Activated CD4-positive, alpha-beta T cell treated with anti-CD3 and anti-CD28 coated beads for 24 hours (primary cell): ENCODE measurements at places on chromosomes 5 and 9.

DNA sequence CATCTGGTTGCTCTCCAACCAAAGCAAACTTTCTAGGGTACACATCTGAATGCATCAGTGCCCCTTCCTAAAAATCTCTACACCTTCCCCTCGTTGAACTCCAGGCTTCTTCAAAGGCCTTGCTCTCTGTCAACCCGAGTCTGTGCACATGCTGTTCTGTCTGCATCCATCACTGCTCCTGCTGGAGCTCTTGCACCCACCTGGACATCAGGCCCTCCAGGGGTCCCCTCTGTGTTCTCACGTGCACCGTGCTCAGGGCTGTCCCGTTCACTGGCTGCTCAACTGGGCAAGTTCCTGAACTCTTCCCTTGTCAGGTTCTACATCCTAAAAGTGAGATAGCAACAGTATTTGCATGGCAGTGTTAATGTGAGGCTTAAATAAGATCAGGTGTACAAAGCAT is 62.7 kb upstream of the ANGPTL2 start:
- DNase-seq, result no peak

DNA sequence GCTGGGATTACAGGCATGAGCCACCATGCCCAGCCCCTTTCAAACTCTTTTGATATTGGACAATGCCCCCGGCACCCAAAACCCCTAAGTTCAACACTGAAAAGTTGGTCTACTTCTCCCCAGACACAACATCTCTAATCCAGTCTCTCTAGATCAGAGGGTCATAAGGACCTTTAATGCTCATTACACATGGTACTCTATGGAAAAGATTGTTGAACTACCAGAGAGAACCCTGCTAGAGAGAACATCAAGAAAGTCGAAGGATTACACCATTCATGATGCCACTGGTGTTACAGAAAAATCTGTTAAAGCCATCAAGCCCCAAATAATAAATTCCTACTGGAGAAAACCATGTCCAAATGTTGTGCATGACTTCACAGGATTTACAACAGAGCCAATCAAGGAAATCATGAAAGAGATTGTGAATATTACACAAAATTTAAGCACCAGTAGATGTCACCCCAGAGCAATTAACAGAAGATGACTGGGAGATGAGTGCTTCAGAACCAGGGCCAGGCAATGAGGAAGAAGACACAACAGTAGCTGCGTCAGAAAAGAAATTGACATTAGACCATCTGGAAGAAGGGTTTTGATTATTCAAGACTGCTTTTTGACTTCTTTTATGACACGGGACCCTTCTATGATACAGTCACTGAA is 28.3 kb upstream of the NIPAL4 start:
- DNase-seq, result no peak

DNA sequence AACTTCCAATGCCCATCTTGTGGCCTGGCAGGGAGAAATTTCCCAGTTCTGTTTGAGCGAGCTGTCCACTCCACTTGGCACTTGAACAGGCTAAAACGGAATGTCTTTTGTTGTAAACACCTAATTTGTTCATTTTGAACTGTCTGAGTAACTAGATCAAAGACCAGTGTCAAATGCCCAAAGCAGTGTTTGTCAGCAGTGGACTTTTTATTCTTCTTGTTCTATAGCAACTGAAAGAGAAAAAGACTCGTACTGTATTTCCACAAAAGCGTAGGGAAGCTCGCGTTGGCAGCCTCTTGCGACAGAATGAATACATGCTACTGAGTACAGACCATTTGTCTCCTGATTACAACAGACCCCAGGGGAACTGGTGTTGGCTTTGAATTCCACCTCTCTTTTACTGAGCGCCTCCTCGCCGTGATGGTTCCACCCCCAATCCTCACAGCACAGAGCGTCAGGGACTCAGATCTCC is 601.8 kb upstream of the ZNF608 start:
- DNase-seq, result no peak

GRCh38 chr5:132257131-132258101 is at the start of gene PDLIM4:
PDLIM4 (plus strand) TSS chr5:132257696; CDS start chr5:132257735, 39 bp downstream.
- no peak for DNase-seq

GRCh38 chr9:13896922-13897835 is 416.8 kb downstream of the NFIB start:
- DNase-seq, result no peak

DNA sequence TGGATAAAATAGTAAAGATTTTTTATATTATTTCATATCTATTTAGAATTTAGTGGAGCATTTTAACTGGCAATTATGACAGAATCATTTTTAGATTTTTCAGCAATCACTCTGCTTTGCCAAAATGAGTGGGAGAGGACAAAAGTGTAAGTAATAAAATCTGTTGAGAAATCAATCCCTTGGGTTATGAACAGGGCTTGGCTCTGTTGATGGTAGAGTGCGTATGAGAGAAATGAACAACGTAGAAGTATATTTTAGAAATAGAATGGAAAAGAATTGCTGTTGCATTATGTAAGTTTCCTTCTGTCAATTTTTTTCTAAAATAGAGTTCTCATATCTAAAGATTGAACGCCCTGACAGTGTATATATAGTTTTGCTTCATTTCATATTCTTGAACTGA is 154.1 kb upstream of the PRDM9 start:
- DNase-seq, result no peak

GRCh38 chr9:7265181-7265580 is 507.4 kb downstream of the KDM4C start:
- DNase-seq, result no peak

DNA sequence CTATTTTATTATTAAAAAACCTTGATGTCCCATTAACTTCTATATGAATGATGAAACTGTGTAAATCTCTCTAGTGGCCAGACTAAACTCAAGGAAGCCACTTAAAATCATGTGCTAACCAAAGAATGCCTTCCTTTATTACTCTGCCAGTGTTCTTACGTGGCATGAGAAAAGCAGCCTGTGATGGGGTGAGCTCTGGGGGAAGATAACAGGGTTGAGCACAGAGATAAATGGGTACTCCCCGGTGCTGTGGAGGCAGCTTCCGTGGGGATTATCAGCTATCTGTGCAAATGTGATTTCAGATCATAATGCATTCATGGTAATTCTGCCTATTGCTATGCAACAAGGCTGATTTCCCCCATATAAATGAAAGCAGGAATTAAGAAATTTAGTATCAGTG is 181.3 kb downstream of the CAVIN4 start:
- DNase-seq, result no peak

- no peak for DNase-seq
Observed at GRCh38 chr5:21121213-21121612, 1133.2 kb upstream of the CDH18 start.

GRCh38 chr5:101390151-101390908 is 487.2 kb upstream of the ST8SIA4 start:
- DNase-seq, result no peak

DNA sequence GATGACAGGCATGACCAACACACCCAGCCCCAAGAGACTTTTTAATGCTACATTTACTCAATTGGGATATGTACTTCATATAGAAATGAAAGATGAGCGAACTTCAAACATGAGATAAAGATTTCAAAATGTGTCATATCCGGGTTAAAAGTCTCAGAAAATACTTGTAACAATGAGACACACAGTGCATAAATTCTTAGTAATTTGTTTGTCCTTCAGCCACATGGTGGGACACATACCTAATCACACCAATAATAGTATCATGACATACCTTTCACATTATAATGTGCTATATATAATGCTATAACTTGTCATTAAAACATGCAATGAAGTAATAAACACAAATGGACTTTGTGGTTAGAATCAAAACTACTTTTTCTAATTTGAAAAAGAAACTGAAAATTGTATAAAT is 204.7 kb upstream of the RFX3 start:
- DNase-seq, result no peak

GRCh38 chr9:93065135-93065720 is 6.7 kb downstream of the SUSD3 start:
- no peak for DNase-seq

DNA sequence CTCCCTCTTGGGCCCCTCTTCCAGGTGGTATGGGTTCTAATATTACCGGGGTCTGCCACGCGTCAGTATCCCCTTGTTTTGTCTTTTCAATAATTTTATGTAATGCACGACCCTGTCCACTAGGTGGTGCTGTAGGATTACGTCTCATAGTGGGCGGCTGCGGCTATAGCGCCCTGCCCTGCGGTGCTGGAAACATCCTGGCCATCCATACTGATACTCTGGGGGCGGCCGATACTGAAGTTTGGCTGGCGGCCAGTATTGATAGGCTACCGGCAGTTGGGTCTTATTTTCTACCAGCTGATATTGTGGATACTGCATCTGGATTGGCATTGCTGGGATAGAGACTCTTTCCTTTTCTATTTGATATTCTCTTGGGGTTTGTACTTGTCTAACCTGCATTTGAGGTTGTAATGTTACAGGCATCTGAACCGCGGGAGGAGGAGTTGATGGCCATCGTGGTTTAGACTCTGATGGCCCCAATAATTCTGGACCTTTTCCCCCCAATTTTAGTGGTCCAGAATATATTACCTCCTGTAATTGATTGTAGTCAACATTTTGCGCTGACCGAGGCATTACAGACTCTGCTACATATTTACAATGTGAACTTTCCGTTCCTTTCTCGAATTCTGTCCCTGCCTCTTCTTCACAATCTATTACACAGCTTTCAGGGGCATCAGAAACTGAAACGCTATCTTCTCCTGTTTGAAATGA is 3.3 kb upstream of the TMEM141 start:
- peak; percentile 64 for DNase-seq

- DNase-seq, result no peak
Observed at GRCh38 chr5:148776261-148776660, 50.1 kb upstream of the ADRB2 start.

GRCh38 chr5:16690243-16690852 is 73.6 kb upstream of the RETREG1 start:
- no peak for DNase-seq

DNA sequence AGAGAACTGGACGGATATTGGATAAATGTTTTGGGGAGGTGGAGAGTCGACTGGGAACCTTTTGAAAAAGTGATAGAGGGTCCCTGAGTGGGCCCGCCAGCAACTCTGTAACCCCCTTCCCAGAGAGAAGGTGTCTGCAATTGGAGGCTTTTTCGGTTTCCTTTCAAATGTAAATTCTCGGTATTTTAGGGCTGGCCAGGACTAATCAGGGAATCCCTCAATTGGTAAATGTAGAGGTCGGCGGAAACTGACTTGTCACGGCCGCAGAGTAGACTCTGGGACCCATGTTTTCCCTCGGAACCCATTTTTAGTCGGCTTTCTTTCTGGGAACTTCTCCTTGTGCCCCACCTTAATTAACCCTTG is 524 bp downstream of the CCNB1 start:
- DNase-seq, result no peak

- no peak for DNase-seq
Observed at GRCh38 chr9:112299514-112299913, 33.9 kb downstream of the PTBP3 start.

DNA sequence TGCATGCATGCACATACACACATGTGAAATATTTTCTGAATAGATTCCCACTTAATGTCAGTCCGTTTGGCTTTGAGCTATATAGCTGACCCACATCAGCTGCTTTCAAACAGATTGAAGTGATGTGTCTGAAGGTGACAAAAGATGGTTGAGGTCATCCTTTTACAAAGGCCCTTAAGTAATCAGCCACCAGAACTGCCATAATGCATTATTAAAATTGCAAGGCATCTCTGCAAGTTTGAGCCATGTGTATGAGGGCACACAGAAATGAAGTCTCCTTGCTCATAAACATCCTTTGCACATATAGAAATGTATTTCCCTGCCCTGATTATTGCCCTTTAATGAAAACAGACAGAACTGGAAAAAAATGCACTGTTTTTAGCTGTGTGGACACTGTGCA is 1043.0 kb upstream of the C9orf72 start:
- no peak for DNase-seq

- no peak for DNase-seq
Observed at GRCh38 chr5:78588507-78588906, 60.1 kb downstream of the LHFPL2 start.
